Esophagus mucosa (tissue), 1 donor: ENCODE measurements at places on chromosomes 1 and 21. TPM values are rescaled to one million over a fixed set of nuclear protein-coding genes. Genes with fewer than 3 reads are reported as not detected.

GRCh38 chr21:14962217-14962616 lies 102.6 kb downstream of the NRIP1 start:
- no peak for ATAC-seq

Gene KIF2C
- 15.2 TPM for total RNA-seq

DNA sequence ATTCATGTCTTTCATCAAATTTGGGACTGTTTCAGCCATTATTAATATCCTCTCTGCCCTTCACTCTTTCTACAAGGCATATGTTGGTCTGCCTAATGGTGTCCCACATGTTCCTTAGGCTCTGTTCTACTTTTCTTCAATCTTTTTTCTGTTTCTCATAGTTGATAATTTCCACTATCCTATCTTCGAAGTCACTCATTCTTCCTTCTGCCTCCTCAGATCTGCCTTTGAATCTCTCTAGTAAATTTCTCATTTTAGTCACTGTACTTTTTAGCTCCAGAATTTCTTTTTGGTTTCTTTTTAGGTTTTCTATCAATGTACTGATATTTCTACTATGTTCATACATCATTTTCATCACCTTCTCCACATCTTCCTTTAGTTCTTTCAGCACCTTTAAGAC lies 20.0 kb upstream of the NIBAN1 start:
- ATAC-seq = no peak

DNA sequence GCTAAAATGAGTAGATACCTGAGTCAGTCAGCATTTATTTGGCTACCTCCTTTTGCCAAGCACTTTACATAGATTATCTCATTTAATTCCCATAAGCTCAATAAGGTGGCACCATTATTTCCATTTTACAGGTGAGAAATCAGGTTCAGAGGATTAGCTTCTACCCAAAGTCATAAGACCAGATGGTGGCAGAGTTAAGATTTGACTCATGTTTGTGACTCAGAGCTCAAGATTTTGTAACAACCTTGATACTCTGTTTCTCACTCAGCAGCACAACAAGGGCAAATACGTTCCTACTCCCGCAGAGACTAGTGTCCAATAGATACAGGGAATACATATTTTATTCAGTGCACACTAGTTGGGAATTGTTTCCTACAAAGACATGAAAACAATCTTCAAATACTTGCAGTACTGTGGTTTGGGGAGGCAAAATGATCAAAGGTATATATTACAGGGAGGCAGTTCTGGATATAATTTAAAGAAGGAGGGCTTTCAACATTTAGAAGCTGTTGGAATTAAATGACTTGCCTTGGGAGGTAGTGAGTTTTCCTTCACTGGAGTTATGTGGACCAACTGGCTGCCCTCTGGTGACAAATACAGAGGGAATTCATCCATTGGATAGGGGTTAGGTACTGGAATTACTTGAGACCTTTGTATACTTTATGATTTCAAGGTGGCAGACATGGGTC lies 3.6 kb downstream of the LEPR start:
- peak; percentile 37 for ATAC-seq

DNA sequence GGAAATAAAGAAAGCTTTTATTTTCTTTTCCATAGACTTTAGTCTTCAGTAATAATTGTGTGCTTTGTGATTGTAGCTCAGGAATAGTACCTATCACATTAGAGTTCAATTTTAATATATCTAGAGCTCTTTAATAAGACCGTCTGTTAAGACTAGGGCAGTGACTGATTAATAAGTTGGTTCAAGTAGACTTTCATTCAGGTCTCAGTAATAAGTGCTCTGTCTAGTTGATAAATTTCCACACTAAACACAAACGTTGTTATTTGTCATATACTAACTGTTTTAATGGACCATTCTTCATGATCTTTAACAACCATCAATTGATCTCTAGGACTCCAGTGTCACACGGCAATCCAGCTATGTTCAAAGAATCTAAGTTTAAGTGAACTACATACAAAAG lies 474.5 kb upstream of the ADGRL2 start:
- no peak for ATAC-seq

DNA sequence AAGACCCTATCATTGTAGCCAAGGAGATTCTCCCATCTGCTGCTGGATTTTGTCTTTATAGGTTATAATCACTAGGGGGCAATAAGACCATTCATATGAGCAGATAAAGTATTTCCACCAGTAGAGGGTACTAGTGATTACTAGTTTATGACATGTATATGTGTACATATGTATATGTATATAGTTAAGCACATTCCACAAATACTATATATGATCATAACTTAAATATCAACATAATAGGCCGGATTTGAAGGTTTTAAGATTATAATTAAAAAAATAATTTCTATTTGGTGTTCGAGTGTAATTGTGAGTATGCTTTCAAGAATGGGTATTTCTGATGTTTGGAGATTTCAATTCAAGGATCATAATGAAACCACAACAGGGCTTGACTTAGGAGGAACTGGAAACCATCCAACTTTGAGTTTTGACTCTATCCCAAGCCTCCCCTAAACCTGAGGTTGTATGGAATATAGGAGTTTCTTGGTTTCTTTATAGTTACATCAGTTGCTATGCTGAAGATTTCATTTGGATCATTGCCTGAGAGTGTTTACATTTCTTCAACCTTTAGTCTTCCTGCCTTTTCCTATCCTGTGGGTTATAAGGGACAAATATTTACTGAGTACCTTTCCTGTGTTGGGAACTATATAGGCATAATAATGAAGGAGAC lies 16.9 kb downstream of the TCEANC2 start:
- peak; percentile 78 for ATAC-seq

DNA sequence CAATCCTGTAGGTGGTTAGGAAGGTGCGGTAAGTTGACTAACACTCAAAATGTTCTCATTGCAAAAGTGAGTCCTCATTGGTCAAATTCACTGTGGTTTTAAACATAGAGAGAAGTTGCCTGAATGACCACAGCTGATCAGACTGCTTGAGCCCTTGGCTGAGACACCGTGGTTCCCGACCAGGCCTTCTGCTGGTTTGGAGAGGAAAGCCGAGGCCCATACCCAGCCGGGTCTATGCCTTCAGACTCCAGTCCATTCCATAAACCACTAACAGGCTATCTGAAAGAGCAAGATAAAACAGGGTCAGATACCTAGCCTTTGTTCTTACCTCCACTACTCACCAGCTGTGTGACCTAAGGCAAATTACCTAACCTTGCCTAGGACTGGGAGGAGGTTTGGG lies 133.9 kb downstream of the LMX1A start:
- no peak for ATAC-seq

DNA sequence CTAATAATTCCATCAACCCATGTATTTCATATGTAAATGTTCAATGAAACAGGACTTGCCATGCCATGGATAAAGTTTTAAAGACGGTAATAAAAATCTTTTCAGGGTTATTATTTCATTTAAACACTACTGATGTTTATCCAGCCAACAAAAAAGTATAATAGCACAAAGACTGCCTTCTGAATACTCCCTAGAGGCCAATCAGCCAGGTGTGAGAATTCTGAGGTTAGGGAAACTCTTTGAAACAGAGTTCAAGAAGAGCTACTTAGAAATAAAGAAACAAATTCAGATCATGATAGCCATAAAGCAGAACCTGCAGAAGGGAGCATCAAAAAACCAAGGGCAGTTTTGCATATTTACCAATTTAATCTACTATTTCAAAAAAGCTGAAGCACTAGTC lies 48.7 kb downstream of the AKT3 start:
- no peak for ATAC-seq

- ATAC-seq = no peak
Observed at GRCh38 chr1:29575826-29576225, 339.5 kb downstream of the PTPRU start.

Gene GART
- 61.3 TPM for total RNA-seq

Gene ERG
- total RNA-seq = 5.1 TPM

DNA sequence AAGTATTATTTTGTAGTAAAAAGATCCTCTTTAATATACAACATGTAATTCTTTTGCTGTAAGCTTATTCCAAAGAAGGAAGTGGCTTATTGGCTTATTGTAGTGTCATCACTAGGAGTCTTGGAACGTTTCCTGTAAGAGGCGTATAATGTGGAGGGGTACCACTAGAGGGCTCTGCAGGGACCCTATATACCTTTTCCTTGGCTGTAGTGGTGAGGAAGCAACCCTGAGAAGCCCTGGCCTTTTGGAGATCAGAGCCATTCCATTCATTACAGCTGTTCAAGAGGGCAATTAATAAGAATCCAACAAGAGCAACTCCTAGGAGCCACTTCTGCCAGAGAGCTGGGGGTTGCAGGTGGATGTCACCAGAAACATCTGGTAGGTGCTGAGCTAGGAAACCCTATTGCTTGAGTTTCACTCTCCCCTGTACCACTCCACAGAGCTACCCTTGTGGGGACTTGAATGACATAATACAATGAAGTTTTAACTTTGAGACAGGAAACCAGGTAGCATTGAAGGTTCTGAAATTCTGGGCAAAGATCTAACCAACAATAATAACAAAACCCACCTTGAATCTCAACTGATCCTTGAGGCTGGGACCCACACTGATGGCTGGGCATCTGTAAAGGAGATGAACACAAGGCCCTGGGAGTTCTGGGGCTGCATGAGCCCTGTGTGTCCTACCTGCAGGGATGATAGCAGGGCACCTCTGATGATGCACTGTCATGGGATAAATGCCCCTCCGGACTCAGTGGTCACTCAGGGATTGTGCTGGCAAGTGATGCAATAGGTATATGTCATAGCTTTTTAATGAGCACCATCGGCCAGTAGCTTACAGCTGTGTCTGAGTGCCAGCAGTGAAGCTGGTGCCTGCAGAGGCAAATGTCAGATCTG lies 160.2 kb upstream of the COA6 start:
- ATAC-seq = peak; percentile 69

- ATAC-seq = no peak
Observed at GRCh38 chr1:191714845-191715244, 443.4 kb upstream of the RGS18 start.

GRCh38 chr1:57883642-57883995 lies 459.8 kb upstream of the DAB1 start:
- ATAC-seq = no peak

Gene IGSF9
- total RNA-seq = 13.0 TPM

Gene NR1I3
- not detected for total RNA-seq

DNA sequence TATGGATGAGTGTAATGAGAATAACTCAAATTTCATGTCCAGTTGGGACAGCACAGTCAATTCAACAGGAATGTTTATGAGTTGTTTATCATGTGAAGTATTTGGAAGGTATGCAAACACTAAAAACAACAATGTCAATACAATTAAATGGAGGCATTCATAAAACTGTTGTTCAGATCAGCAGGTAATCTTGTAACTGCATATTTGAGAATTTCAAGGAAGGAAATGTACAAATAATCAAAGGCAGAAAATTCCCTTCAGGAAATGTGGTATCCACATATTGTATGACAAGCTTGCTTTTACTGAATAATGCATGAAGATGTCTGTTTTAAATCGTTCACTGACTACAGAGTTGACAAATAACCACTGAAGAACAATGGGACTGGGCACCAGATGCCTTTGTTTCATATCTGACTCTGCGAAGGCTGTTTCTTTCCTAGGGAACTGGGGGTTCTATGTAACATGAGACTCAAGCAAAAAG lies 198.3 kb downstream of the LTN1 start:
- no peak for ATAC-seq

DNA sequence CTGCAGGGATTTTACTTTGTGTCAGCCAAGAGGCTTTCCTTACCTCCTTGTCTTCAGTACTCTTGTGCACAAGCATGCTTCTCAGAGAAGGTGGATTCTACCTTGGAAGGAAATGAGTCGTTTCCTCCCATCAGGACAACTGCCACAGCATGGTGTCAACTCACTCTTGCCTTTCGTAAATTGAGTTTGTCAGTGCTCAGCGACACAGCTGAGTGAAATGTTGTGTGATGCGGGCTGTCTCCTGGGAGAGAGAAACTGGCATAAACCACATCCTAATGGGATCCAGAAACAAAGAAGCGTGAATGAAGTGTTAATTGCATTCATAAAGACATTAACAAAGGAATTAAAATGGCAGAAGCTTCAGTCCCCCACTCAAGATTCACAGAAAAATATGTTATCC lies 51.5 kb upstream of the SLC22A15 start:
- no peak for ATAC-seq

Gene MPL
- 0.48 TPM for total RNA-seq

Gene FMO5
- 0.68 TPM for total RNA-seq

- no peak for ATAC-seq
Observed at GRCh38 chr1:248756636-248757035, 1.1 kb upstream of the LYPD8 start.

DNA sequence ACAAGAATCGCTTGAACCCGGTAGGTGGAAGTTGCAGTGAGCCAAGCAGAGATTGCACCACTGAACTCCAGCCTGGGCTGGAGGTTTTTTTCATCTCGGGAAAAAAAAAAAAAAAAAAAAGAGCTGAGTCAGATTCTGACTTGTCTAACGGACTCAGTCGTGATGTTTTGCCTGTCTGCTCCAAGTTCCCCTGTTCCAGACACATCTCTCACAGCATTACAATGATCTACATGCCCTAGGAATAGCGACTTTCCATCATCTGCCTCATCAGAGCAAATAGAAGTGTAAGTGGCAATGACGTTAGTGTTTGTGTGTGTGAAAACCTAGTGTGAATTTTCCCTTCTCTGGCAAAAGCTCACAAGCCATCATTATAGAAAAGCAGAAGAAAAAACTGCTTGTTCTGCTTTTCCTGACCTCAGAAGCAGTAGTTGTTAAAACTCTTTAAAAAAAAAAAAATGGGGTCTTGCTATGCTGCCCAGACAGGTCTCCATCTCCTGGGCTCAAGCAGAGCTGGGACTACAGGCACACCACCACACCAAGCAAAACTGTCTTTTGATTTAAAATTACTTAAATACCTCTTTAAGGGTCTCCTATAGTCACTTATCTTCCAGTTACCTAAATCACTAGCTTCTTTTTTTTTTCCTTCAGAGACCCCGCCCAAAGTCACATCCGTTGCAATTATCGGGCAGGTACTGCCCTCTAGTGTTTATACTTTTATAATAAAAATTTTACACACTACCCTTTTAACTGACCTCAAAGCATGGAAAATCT lies 37.3 kb downstream of the PLEKHO1 start:
- ATAC-seq = peak; percentile 52

GRCh38 chr1:93443454-93443853 lies 4.5 kb upstream of the FNBP1L start:
- no peak for ATAC-seq

Gene OLFML2B
- 0.72 TPM for total RNA-seq

GRCh38 chr1:95127380-95127779 lies 10.2 kb downstream of the TLCD4 start:
- no peak for ATAC-seq
